Fibroblast of upper back skin (primary cell): ENCODE measurements at places on chromosomes 16 and 17.

DNA sequence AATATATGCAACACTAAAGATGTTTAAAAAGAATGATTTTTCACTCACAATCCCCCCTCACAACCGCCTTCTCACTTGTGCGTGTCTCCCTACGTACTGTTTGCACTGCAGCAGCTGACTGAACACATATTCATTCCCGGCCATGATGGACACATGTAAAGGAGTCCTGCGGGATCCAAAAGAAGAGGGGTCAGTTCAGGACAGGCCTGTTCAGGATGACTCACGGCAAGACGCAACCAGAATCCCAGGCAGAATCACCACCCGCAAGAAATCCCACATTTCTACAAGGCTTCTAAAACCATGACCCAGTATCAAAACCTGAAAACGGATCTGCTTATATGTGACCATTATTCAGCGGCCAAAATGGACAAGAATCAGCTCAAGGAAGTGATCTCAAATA lies 52.3 kb downstream of the CYB5D2 start:
- peak; percentile 60 for DNase-seq

GRCh38 chr16:56203052-56203451 lies 11.8 kb downstream of the GNAO1 start:
- no peak for DNase-seq

DNA sequence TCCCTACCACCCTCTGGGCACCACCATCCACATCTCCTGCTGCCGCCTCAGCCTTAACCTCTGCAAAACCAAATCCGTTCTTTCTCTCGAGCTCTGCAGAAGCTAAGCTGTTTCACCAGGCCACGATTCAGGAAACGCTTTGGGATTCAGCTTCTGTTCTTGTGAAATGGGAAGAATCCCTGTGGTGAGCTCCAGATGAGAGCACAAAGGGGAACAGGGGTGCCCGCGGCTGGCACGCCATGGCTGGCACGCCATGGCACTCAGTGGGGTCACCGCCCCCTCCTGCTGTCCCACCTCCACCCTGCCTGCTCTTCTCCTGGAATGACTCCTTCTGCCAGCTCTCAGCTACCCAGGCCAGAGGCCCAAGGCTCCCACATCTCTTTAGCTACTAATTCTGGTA lies 5.7 kb downstream of the QPRT start:
- DNase-seq = no peak

GRCh38 chr16:73368715-73369114 lies 320.8 kb upstream of the ZFHX3 start:
- DNase-seq = no peak

- no peak for DNase-seq
These were observed 65.0 kb downstream of the TBC1D16 start for GRCh38 chr17:79970576-79971068.

DNA sequence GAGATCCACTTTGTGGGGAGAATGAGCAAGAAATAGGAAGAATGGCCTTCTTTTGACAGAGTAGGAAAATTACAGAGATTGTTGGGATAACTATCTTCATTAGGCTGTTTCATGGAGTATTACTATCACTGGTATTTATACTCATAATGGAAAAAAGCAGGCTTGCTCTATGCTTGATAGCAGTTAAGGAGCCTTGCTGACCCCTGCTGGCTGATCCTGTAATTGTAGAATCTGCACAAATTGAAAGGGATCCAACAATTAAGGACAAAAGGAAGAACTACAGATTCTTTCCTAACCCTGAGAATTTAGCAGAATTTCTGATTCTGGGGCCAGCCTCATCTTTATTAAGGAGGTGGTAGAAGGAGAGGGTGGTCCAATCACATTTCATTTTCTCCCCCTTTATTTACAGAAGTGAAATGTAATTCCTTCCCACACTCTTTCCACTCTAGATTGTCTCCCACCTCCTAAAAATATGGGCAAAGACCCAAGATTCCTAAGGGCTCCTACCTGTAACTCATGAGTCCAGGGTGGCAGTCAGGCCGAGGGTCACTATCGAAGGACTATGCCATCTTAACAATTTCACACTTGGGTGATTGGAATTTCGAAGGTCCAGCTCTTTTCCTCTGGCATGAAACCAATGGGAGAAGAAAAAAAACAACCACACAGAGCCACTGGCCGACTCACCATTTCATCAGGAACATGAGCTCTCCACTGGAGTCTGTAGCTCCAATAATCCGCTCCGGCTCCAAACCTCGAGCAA lies 26.3 kb downstream of the NFE2L1 start:
- peak; percentile 81 for DNase-seq

GRCh38 chr16:30715750-30716445 lies 16.9 kb downstream of the SRCAP start:
- DNase-seq = no peak

- no peak for DNase-seq
These were observed 244.9 kb downstream of the STX8 start for GRCh38 chr17:9330611-9331271.
